ENCODE measurements at places on chromosomes 3 and 15. TPM values are rescaled to one million over a fixed set of nuclear protein-coding genes. Genes with fewer than 3 reads are reported as not detected.
A peak's percentile ranks its signal among the peaks of the same experiment; 100 is the strongest.

MOBP gene
- not detected for total RNA-seq

LRRC3B gene
- total RNA-seq: not detected

KBTBD8 gene
- 19.2 TPM for total RNA-seq

LTK gene
- 0.20 TPM for total RNA-seq

KLHL6 gene
- total RNA-seq: 30.9 TPM

RETNLB gene
- not detected for total RNA-seq

COLQ gene
- total RNA-seq: 2.3 TPM

EPHA6 gene
- not detected for total RNA-seq

GRCh38 chr3:57025237-57025636 lies 35.2 kb upstream of the SPATA12 start:
- peaks cover 6% of the 10 kb centered on the region for H3K27me3 ChIP-seq
- H3K4me3 ChIP-seq: no peak overlapping the region
- no peaks in the 10 kb centered on the region for H3K36me3 ChIP-seq
- no peak overlapping the region for H3K27ac ChIP-seq

DNA sequence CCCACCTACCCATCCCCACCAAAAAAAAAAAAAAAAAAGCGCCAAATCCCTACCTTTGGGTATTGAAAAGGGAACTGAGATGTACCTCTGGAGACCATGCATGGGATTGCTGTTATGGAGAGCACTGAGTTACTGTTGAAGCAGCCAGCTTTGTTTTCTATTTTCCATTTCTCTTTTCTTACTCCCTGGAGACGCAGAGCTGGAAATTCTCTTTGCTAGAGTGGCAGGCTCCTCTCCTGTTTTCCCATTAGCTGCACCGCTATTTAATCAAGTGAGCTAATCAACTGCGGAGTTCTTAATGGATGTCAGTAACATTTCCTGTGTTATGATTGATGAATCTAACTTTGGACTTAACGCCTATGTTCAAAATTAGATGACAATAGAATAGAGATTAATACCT lies 136.1 kb upstream of the LMCD1 start:
- no peaks in the 10 kb centered on the region for H3K4me1 ChIP-seq
- H3K27me3 ChIP-seq: peaks cover 15% of the 10 kb centered on the region
- H3K36me3 ChIP-seq: peaks cover 7% of the 10 kb centered on the region
- H3K27ac ChIP-seq: no peak overlapping the region

DNA sequence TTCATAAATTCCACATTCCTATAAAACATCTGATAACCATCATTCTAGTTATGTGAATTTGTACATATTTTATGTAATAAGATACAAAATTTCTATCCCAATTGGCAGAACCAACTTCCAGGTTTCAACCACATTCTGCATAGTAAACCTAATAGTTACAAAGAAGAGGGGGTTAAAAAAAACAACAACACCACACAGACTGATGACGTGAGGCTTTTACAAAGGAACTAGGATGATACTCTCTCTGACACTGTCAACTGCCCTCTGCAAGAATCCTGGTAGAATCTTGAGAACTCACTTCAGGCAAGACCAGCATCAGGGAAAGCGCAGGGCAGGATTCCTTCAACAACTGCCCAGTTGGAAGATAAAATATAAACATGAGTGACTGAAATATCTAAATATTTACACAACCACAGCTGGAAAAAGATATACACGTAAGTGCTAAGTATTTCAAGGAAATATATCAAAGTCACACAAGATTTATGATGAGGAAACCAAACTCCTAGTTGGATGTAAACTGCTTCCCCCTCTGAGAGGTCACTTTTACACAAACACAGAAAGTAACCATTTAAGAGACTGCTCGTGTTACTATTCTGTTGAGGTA lies 816.4 kb downstream of the ROBO1 start:
- no peaks in the 10 kb centered on the region for H3K4me1 ChIP-seq
- H3K4me3 ChIP-seq: no peak overlapping the region
- no peaks in the 10 kb centered on the region for H3K36me3 ChIP-seq
- no peaks in the 10 kb centered on the region for H3K27me3 ChIP-seq
- no peak overlapping the region for H3K27ac ChIP-seq

GRCh38 chr15:57529748-57530147 lies 62.0 kb upstream of the MYZAP start:
- peaks cover 47% of the 10 kb centered on the region for H3K27me3 ChIP-seq
- H3K36me3 ChIP-seq: no peaks in the 10 kb centered on the region
- H3K4me3 ChIP-seq: no peak overlapping the region

GRCh38 chr3:43688245-43688650 lies 2.5 kb upstream of the ABHD5 start:
- no peak for DNase-seq
- H3K4me3 ChIP-seq: no peak overlapping the region
- no peak overlapping the region for H3K27ac ChIP-seq
- peaks cover 24% of the 10 kb centered on the region for H3K4me1 ChIP-seq

- no peaks in the 10 kb centered on the region for H3K27me3 ChIP-seq
- H3K4me3 ChIP-seq: no peak overlapping the region
- no peak for DNase-seq
- H3K4me1 ChIP-seq: no peaks in the 10 kb centered on the region
These were observed 476.3 kb downstream of the RBMS3 start for GRCh38 chr3:29757054-29757777.

DNA sequence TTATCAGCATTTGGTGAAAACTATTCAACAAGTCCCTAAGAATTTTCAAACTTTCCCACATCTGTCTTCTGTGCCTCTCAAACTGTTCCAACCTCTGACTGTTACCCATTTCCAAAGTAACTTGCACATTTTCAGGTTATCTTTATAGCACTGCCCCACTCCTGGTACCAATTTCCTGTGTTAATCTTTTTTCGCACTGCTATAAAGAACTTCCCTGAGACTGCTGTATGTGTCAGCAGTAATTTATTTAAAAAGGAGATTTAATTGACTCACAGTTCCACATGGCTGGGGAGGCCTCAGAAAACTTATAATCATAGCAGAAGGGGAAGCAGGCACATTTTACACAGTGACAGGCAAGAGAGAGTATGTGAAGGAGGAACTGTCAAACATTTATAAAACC lies 310.9 kb upstream of the SLITRK3 start:
- DNase-seq: no peak
- H3K4me3 ChIP-seq: no peak overlapping the region
- no peak overlapping the region for H3K27ac ChIP-seq
- H3K36me3 ChIP-seq: no peaks in the 10 kb centered on the region
- H3K27me3 ChIP-seq: no peaks in the 10 kb centered on the region

DNA sequence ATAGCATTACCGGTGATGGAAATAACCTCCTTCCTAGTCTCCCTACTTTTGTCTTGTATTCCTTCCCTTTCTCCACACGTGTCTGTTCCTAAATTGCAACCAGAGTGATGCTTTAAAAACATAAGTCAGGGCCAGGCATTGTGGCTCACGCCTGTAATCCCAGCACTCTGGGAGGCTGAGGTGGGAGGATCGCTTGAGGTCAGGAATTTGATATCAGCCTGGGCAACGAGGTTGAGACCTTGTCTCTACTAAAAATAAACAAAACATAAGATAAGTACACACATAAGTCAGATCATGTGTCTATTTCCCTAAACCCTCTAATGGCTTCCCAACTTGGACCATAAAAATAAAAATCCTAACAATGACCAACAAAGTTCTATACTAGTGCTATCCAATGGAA lies 18.4 kb downstream of the ARMC8 start:
- no peaks in the 10 kb centered on the region for H3K27me3 ChIP-seq
- H3K36me3 ChIP-seq: peaks cover 40% of the 10 kb centered on the region
- H3K4me3 ChIP-seq: no peak overlapping the region
- H3K27ac ChIP-seq: no peak overlapping the region
- no peak for DNase-seq

- H3K27me3 ChIP-seq: peaks cover 8% of the 10 kb centered on the region
- peaks cover 2% of the 10 kb centered on the region for H3K36me3 ChIP-seq
- H3K4me1 ChIP-seq: peaks cover 15% of the 10 kb centered on the region
- H3K27ac ChIP-seq: no peak overlapping the region
- no peak overlapping the region for H3K4me3 ChIP-seq
These were observed 82.9 kb downstream of the LDHAL6B start for GRCh38 chr15:59289574-59289973.

DNA sequence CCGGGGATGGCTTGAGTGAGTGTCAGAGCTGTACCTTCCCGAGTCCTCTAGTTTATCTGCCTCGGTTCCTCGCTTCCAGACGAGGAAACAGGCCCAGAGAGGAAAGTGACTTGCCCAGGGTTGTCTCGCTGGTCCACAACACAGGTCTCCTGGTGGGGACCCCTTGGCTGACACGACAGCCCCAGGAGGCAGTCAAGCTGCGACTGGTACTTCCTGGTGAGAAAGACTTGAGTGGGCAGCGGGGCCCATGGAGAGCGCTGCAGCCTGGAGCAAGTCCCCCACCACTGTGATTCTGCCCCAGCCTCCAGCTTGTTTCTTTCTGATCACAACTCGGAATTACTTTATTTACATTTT lies 600 bp upstream of the CHRNA5 start:
- peak overlapping the region; percentile 52 for H3K27ac ChIP-seq
- DNase-seq: no peak
- H3K4me3 ChIP-seq: peak overlapping the region; percentile 79

DNA sequence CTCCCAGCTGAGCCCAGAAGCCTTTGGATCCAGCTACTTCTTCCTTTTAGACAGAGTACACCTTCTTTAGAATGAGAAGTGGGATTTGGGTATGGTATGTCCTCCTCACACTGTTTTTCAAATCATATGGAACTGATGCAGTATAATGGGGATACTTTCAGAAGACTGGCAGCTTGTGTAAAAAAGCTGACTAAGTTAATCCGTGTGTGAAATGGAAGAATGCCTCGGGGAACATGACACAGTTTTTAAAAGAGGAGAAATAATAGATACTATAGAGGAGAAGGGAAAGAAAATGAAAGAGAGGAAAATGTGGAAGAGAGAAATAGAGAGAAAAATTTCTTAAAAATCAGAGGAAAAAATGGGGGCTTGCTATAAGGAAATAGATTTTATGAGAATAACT lies 47.7 kb downstream of the TUSC7 start:
- H3K36me3 ChIP-seq: no peaks in the 10 kb centered on the region
- DNase-seq: no peak
- H3K4me1 ChIP-seq: no peaks in the 10 kb centered on the region
- no peak overlapping the region for H3K27ac ChIP-seq

- H3K36me3 ChIP-seq: no peaks in the 10 kb centered on the region
- no peak for DNase-seq
- no peaks in the 10 kb centered on the region for H3K27me3 ChIP-seq
- H3K4me1 ChIP-seq: no peaks in the 10 kb centered on the region
- no peak overlapping the region for H3K27ac ChIP-seq
- H3K4me3 ChIP-seq: no peak overlapping the region
These were observed 454.8 kb downstream of the EPHA6 start for GRCh38 chr3:97269202-97269601.

GRCh38 chr3:183477801-183478456 lies 49.5 kb upstream of the MCF2L2 start:
- no peak overlapping the region for H3K27ac ChIP-seq
- peaks cover 2% of the 10 kb centered on the region for H3K27me3 ChIP-seq
- no peak overlapping the region for H3K4me3 ChIP-seq
- DNase-seq: peak; percentile 19
- no peaks in the 10 kb centered on the region for H3K36me3 ChIP-seq
- H3K4me1 ChIP-seq: peaks cover 10% of the 10 kb centered on the region

- H3K36me3 ChIP-seq: peaks cover 4% of the 10 kb centered on the region
- H3K27ac ChIP-seq: no peak overlapping the region
- peak overlapping the region; percentile 45 for H3K4me3 ChIP-seq
These were observed 12.3 kb upstream of the ALCAM start for GRCh38 chr3:105354429-105354828.

GRCh38 chr15:89829616-89830440 lies 15.2 kb upstream of the ANPEP start:
- DNase-seq: no peak
- no peaks in the 10 kb centered on the region for H3K4me1 ChIP-seq
- H3K27me3 ChIP-seq: no peaks in the 10 kb centered on the region
- H3K36me3 ChIP-seq: peaks cover 6% of the 10 kb centered on the region
- H3K27ac ChIP-seq: no peak overlapping the region
- no peak overlapping the region for H3K4me3 ChIP-seq

GRCh38 chr3:43289841-43290470 lies 3.6 kb downstream of the SNRK start:
- no peak for DNase-seq
- H3K4me3 ChIP-seq: peak overlapping the region; percentile 99
- peaks cover 28% of the 10 kb centered on the region for H3K36me3 ChIP-seq
- no peaks in the 10 kb centered on the region for H3K27me3 ChIP-seq
- H3K4me1 ChIP-seq: peaks cover 65% of the 10 kb centered on the region

DNA sequence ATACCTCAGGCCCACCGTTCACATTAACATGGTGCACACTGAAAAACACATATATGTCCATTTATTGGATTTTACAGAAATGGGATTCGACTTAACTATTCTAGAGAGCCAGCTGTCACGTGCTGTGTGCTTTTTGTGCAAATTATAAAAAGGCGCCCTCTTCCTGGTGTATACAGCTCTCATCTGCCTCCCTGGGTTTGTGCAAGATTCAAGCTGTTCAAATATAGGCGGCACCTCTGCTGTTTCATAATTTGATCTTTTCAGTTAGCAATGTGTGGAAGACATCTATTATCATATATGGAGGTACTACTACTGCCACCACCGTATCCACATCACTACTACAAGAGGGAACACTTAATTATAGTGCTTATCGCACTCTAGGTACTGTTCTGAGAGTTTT lies 187.6 kb downstream of the EBLN2 start:
- DNase-seq: no peak
- H3K4me3 ChIP-seq: no peak overlapping the region
- H3K36me3 ChIP-seq: no peaks in the 10 kb centered on the region
- H3K27me3 ChIP-seq: no peaks in the 10 kb centered on the region
- H3K27ac ChIP-seq: no peak overlapping the region

- H3K4me3 ChIP-seq: no peak overlapping the region
- peaks cover 5% of the 10 kb centered on the region for H3K4me1 ChIP-seq
These were observed 32.2 kb downstream of the DNAAF4 start for GRCh38 chr15:55475842-55476241.

DNA sequence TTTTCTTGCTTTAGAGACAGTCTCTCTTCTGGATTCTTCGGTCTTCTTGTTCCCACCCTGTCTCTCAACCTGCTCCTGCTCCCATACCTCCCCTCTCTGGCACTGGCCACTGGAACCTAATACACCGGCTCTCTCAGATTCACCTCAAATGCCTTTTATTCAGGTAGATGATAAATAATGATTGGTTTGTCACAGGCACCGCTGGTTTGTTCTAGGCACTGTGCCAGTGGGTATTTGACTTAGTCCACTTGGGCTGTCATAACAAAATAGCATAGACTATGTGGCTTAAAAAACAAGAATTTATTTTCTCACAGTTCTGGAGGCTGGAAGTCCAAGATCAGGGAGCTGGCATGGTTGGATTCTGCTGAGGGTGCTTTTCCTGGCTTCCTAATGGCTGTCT lies 278.2 kb upstream of the STT3B start:
- peak overlapping the region; percentile 30 for H3K27ac ChIP-seq
- no peak overlapping the region for H3K4me3 ChIP-seq
- H3K36me3 ChIP-seq: peaks cover 31% of the 10 kb centered on the region
- H3K4me1 ChIP-seq: peaks cover 46% of the 10 kb centered on the region

Data from activated CD8-positive, alpha-beta memory T cell treated with anti-CD3 and anti-CD28 coated beads, Interleukin-2, amount 10 ng/mL, durations not matched to agents 7 days and 5 days (primary cell).